ENCODE measurements at places on chromosomes 2 and 18. TPM values are rescaled to one million over a fixed set of nuclear protein-coding genes. Genes with fewer than 3 reads are reported as not detected.

DNA sequence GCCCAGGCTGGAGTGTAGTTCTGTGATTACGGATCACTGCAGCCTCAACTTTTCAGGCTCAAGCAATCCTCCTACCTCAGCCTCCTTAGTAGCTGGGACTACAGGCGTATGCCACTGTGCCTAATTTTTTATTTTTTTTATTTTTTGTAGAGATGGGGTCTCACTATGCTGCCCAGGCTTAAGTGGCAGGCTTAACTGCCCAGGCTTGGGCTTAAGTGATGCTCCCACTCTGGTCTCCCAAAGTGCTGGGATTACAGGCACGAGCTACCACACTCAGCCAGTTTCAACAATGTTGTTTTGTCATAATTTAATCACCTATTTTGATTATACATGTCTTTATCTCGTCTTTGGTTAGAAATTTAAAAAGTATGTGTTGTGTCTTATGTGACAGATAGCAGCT is 18.2 kb downstream of the UGGT1 start:
- H3K36me3 ChIP-seq: peaks cover 20% of the 10 kb centered on the region
- H3K27me3 ChIP-seq: no peaks in the 10 kb centered on the region
- H3K27ac ChIP-seq: no peak overlapping the region
- no peak for DNase-seq
- no peaks in the 10 kb centered on the region for H3K4me1 ChIP-seq
- H3K4me3 ChIP-seq: no peak overlapping the region

GRCh38 chr2:70347831-70348230 is 46.0 kb upstream of the FAM136A start:
- no peak for DNase-seq
- no peak overlapping the region for H3K27ac ChIP-seq
- no peaks in the 10 kb centered on the region for H3K4me1 ChIP-seq
- H3K27me3 ChIP-seq: no peaks in the 10 kb centered on the region

Gene RAB31
- 7.8 TPM for total RNA-seq

DNA sequence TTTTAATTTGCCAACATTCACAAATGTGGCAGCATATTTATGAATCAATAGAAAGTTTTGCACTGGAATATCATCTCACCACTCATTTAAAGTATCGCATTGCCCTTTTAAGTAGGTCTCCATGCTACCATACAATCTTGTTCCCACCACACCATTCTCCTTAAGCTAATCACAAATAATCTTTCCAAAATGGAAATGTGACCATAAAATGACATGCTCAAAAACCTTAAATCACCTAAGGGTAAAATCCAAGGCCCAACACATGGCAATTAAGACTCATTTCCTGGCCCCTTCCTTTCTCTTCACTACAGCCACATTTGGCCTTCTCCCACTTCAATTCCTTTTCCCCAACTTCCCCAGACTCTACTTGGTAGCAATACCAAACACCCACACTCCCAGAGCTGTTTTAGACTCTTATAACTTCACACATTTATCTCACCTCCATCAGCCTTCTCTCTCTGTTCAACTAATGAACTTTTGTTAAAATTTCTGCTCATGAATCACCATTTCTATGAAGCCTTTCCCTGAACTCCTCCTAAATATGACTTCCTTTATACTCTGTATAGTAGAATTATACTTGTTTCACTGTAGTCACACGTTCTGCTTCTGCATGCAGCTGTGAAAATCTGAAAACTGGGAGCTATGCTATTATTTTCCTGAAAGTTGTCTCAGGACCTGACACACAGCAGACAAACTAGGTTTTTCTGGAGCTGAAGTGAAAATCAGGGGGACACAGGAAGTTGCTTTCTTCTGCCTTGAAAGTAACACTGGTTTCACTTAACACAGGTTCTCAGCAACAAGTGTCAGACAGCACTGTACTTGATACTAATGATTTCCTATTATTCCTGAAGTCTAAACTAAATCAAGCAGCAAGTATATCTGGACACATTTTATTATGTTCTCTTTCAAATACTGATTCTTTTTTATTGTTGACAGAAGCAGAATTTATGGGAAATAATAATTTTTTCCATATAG is 303.9 kb downstream of the ZEB2 start:
- no peak for DNase-seq
- no peaks in the 10 kb centered on the region for H3K36me3 ChIP-seq
- H3K4me1 ChIP-seq: peaks cover 6% of the 10 kb centered on the region
- no peaks in the 10 kb centered on the region for H3K27me3 ChIP-seq
- no peak overlapping the region for H3K27ac ChIP-seq

- H3K27me3 ChIP-seq: no peaks in the 10 kb centered on the region
- no peaks in the 10 kb centered on the region for H3K36me3 ChIP-seq
- no peak overlapping the region for H3K27ac ChIP-seq
- no peak for DNase-seq
- H3K4me3 ChIP-seq: no peak overlapping the region
Observed at GRCh38 chr2:21363364-21363763, 239.6 kb downstream of the TDRD15 start.

Gene ABCA12
- not detected for total RNA-seq

GRCh38 chr2:54387059-54387991 is 68.8 kb upstream of the SPTBN1 start:
- H3K27me3 ChIP-seq: no peaks in the 10 kb centered on the region
- no peak overlapping the region for H3K27ac ChIP-seq
- no peak overlapping the region for H3K4me3 ChIP-seq
- H3K4me1 ChIP-seq: no peaks in the 10 kb centered on the region

DNA sequence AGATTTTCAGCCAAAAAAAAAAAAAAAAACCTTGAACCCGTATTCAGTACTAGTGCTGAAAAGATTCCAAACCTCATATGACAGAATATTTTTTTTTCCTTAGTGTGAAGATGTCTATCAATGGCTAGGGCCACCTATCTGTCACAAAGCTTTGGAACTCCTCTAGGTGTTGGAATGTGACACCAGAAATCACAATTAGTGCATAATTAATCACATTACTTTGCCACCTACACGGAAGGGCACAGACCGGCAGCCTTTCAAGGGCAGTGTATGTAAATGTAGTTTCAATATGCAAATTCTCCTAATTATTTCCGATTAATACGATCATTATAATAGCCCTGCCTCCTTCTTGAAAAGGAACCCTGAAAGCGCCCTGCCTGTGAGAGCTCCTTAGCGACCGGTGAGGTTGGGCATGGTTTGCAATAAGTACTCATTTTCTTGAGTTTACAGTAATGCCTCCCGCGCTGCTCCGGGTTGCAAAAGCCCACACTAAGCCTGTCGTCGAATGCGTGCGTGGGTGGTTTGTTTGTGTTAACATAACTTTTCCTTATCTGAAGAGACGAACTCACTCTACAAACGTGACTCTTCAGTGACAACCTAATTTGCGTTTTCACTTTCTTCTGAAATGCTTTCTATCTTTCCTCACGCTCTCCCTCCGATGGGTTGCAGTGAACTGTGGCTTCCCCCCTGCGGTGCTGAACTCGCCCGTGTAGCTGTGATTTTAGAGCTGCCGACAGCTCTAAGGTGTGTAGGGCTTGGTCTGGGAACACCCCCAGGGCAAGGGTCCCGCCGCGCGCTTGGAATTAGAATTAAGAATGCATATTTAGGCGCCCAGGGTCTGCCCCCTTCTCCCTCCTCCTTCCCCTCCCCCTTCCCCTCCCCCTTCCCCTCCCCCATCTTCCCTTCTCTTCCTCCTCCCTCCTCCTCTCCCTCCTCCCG is 765 bp upstream of the ID2 start:
- peak overlapping the region; percentile 38 for H3K4me3 ChIP-seq
- no peaks in the 10 kb centered on the region for H3K36me3 ChIP-seq
- no peaks in the 10 kb centered on the region for H3K27me3 ChIP-seq
- H3K4me1 ChIP-seq: peaks cover 21% of the 10 kb centered on the region
- DNase-seq: peak; percentile 89

GRCh38 chr2:109630441-109631430 is 16.6 kb downstream of the SOWAHC start:
- no peaks in the 10 kb centered on the region for H3K27me3 ChIP-seq
- no peaks in the 10 kb centered on the region for H3K4me1 ChIP-seq
- no peaks in the 10 kb centered on the region for H3K36me3 ChIP-seq
- no peak overlapping the region for H3K4me3 ChIP-seq
- DNase-seq: no peak
- H3K27ac ChIP-seq: no peak overlapping the region

DNA sequence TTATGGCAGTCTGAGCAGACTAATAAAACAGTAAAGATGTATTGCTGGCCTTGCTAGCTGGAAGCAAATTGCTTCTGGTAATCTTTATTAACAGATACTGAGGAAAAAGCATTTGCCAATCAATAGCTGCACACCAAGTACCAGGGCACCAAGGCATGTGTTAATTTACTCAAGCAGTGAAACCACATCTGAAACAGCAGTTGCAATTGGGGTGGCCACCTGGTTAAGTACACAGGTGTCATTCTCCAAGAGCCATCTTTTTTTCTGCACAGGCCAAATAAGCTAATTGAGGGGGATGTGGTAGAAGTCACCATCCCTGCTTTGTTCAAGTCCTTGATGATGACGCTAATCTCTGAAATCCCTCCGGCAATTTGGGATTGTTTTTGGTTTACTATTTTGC is 8.6 kb upstream of the SEH1L start:
- DNase-seq: no peak
- no peaks in the 10 kb centered on the region for H3K4me1 ChIP-seq
- no peak overlapping the region for H3K4me3 ChIP-seq
- no peaks in the 10 kb centered on the region for H3K27me3 ChIP-seq

DNA sequence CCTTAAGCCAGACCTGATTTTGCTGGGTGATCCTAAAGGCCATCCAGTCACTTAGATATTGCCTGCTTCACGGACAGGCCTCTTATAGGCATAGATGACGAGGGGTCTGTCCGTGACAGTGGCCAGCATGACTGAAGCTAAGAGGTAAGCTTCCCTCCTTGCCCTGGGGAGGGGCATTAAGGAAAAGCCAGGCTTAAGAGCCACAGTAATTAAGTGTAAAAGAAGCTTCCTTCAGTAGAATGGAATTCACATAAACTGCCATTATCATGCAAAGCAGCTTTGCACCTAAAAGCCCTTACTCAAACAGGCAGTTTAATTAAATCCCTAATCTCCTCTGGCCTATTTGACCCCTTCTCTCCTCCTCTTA is 99.4 kb upstream of the PKDCC start:
- no peak for DNase-seq
- no peaks in the 10 kb centered on the region for H3K36me3 ChIP-seq
- no peak overlapping the region for H3K4me3 ChIP-seq
- peak overlapping the region; percentile 99 for H3K27ac ChIP-seq

- no peak for DNase-seq
- H3K27ac ChIP-seq: peak overlapping the region; percentile 98
- no peaks in the 10 kb centered on the region for H3K27me3 ChIP-seq
- no peaks in the 10 kb centered on the region for H3K36me3 ChIP-seq
- H3K4me1 ChIP-seq: peaks cover 18% of the 10 kb centered on the region
Observed at GRCh38 chr2:127887776-127888130, 2.0 kb upstream of the AMMECR1L start.

DNA sequence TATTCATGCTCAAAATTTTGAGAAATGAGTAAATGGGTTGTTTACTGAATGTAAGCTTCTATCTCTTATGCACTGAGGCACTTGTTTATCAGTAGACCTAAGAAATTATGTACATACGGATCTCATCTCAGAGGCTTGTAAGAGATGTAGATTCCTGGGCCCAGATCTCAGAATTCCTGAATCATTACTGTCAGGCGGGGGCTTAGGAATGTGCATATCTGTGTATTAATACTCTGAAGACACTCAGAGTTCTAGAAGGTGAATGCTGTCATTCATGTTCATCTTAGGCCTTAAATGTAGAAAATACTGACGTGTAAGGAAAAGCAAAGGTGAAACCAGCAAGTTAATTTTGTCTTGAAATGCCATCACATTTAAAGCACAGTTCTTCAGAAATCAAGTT is 169.6 kb downstream of the FMNL2 start:
- no peaks in the 10 kb centered on the region for H3K27me3 ChIP-seq
- H3K27ac ChIP-seq: no peak overlapping the region
- no peaks in the 10 kb centered on the region for H3K36me3 ChIP-seq
- peaks cover 10% of the 10 kb centered on the region for H3K4me1 ChIP-seq

DNA sequence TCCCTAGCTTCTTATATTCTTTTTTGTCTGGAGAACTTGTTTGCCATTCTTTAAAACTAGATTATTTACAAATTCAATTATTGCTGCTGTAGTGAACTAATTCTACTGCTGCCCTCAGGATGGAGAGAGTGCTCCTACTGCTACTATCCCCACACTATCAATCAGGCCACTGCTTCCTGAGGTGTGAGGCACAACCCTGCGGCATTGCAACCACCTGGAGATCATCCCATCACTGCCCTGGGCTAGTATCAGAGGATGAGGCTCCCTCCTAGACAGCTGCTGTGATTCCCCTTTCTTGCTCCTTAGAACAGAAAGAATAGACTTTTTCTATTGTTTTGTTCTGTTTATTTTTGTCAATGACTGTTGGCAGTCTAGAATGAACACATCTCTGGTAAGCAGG is 146.6 kb downstream of the CDH19 start:
- H3K4me3 ChIP-seq: no peak overlapping the region
- H3K27ac ChIP-seq: no peak overlapping the region
- no peak for DNase-seq
- H3K27me3 ChIP-seq: no peaks in the 10 kb centered on the region
- H3K4me1 ChIP-seq: no peaks in the 10 kb centered on the region

DNA sequence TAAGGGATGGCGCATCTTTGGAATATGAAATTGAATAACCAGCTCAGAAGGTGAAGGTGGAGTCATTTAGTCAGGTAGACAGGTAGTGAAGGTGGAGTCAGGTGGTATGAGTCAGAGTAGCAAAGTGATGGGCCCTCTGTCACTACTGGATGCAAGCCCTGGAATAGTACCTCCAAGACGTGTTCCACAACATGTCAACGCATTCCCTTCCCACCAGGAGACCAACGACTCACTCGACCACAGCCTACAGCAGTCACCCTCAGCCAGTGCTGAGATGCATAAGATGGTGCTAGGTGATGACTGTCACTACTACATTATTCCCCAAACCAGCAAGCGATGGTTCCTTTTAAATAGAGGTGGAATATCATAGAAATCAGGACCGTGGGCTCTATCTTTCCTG is 6.8 kb downstream of the CPLX4 start:
- H3K27me3 ChIP-seq: peaks cover 47% of the 10 kb centered on the region
- H3K36me3 ChIP-seq: no peaks in the 10 kb centered on the region
- no peak for DNase-seq
- no peak overlapping the region for H3K4me3 ChIP-seq
- H3K4me1 ChIP-seq: no peaks in the 10 kb centered on the region
- no peak overlapping the region for H3K27ac ChIP-seq

Gene B3GNT7
- 15.8 TPM for total RNA-seq

- no peak overlapping the region for H3K27ac ChIP-seq
- H3K4me3 ChIP-seq: no peak overlapping the region
- no peaks in the 10 kb centered on the region for H3K4me1 ChIP-seq
- no peaks in the 10 kb centered on the region for H3K27me3 ChIP-seq
- DNase-seq: no peak
Observed at GRCh38 chr2:237459226-237459625, 27.8 kb upstream of the MLPH start.

Gene PROKR1
- 0.04 TPM for total RNA-seq

All from cardiac muscle cell (in vitro differentiated cells and primary cell).